ENCODE measurements at places on chromosomes 5 and 9.

- no peak for DNase-seq
These were observed 11.7 kb downstream of the CER1 start for GRCh38 chr9:14710804-14711203.

GRCh38 chr9:25813478-25813877, 135.2 kb upstream of the TUSC1 start:
- no peak for DNase-seq

DNA sequence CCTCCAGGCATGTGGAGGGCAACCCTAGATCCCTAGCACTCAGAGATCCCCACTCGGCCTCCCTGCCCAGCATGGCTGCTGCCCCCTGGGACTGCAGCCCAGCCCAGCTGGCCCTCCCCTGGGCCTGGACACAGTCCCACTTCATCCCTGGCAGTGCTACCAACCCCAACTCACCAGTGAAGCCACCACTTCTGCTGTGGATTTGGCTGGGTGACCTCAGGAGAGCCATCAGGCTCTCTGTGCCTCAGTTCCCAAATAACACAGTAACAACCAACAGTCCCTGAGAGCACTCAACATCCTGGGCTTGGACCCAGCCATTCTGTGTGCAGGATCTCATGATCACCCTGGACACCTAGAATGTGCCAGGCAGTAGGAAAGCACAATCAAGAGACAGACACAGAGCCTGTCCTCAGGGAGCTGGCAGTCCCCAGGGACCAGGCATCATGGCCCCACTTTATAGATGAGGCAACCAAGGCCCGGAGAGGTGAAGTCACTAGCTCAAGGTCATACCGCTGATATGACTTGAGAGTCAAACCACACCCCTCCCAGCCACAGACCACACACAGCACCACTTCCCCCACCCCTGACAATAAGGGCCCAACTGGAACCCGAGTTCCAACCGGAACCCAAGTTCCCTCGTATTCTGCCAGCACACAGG, 4.7 kb upstream of the PSMB7 start:
- no peak for DNase-seq

DNA sequence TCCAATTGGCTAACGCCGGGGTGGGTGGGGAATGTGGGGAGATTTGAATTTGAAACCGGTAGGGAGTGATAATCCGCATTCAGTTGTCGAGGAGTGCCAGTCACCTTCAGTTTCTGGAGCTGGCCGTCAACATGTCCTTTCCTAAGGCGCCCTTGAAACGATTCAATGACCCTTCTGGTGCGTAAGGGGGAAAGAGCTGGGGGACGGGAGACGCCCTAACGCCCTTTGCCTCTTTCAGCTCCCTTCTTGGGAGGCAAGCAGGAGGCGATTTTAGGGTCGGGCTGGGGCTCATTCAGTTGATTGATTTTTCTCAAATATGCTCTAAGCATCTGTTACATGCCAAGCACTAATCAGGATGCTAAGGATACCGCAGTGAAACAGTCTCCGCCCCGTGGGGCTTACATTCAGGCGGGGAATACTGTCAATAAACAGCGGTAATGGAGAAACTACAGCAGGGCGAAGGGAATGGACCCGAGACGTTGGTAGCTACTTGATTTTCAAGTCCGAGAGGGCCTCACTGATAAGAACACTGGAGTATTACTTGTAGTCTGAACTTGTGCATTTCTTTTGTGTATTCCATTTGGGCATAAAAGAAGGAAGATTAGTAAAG, at the start of gene HMMR:
HMMR (plus strand) TSS at position 71 of the 610 bp plus-strand sequence; CDS start at position 132, 61 bp downstream.
- DNase-seq: no peak

DNA sequence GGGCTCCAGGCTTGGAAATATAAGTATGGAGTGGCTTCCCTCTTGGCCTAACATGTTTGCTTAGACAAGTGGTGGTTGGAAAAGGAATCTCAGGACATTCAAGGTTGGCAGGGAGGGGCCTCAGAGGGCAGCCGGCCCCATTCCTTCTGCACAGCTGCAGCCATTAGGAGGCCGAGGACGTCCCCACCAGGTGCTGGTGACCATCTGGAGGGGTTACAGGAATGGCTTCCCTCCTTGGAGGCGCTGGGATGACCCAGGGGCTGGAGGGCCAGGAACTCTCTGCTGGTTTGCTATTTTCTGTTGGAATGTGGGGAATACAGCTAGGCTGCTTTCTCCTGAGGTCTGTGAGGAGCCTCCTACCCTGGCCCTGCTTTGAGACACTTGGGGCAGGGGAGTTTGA, 18.5 kb downstream of the STC2 start:
- no peak for DNase-seq

DNA sequence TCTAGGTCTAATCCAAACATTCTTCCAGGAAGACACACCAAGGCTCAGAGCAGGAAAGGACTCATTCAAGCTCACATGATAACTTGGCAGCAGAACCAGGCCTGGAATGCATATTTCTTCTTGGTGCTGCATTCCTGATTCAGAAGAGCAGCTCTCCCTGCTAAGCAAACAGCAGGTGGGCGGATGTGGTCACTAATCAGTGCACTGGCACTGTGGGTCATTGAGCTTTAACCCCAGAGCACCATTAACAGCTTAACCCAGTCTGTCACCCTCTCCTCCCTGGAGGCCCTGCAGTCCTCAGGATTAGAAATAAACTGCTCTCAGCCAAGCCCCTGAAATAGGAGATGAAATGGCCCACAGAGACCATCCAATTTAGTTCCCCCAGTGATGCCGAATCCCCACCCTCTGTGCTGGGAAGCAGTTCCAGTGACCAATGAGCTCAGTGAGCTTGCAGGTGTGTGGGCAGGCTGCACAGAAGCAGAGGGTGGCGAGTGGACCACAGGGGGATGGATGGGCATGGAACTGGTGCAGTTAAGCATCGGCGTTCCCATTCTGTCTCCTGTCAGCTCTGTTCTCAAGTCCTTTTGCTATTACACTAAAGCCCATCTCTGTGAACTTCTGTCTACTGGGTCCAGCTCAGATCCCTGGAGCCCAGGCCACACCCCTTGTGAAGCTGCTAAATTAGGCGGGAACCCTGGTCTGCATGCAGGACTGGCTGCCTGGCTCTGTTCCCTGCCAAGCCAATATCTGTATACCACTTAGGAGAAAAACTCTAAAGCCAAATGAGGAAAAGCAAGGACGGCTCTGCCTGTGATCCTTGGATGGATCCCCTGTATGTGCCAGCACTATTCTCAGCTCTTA, 16.6 kb upstream of the MEGF9 start:
- DNase-seq: no peak

- no peak for DNase-seq
These were observed 82.7 kb downstream of the HSD17B3 start for GRCh38 chr9:96219026-96219899.

- no peak for DNase-seq
These were observed 630.1 kb upstream of the KLF4 start for GRCh38 chr9:108119530-108120113.

DNA sequence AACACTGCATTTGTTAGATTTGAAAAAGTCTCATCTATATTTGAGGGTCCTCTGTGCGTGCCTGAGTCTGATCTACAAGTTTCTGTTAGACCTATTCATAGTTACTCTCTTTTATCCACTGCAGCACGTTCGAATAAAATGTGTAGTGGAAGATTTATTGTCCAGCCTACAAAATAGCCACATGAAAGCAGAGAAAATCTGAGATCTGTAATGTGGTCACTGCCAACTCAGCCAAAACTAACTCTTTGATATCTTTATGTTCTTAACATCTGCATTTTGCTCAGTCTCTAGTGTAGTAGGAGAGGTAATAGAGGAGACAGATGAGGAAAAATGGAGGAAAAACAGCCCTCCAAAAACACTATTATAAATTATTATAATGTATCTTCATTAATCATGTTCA, 354.0 kb downstream of the NPR3 start:
- DNase-seq: no peak

DNA sequence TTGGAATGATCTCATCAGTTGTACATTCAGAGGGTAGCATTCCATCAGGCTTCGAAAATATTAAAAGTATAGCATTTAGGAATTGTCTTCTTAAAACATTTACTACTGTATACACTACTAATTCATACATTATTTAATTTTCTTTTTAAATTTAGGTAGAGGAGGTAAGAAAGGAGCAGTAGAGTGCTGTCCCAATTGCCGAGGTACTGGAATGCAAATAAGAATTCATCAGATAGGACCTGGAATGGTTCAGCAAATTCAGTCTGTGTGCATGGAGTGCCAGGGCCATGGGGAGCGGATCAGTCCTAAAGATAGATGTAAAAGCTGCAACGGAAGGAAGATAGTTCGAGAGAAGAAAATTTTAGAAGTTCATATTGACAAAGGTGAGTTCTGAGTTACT, 5.2 kb downstream of the DNAJA1 start:
- DNase-seq: no peak

- DNase-seq: no peak
These were observed 496.7 kb upstream of the CDH9 start for GRCh38 chr5:27535031-27535557.

- no peak for DNase-seq
These were observed 85.8 kb downstream of the GABRB2 start for GRCh38 chr5:161460741-161461140.

- DNase-seq: no peak
These were observed 772.3 kb downstream of the MAT2B start for GRCh38 chr5:164277720-164278119.

- no peak for DNase-seq
These were observed 19.8 kb downstream of the BRD3 start for GRCh38 chr9:134047868-134048581.

DNA sequence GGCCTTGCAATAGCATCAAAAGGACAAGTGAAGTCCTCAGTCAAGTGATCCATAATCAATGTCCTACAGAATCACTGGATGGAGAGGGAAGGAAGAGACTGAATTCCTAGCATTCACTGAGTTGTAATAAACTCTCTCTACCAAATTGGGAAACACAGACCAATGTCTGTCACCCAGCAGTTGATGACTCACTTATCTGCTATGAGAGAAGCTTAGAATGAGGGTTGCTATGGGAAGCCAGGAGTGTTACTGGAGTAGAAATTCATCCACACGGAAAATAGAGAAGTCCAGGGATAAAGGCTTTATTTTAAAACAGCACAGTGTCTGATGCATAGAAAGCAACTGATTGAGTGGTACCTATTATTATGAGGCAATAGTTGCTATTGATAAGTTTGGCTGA, 407.4 kb downstream of the BRINP1 start:
- no peak for DNase-seq

GRCh38 chr9:137300567-137301080, 1.4 kb downstream of the NRARP start:
- no peak for DNase-seq

- DNase-seq: no peak
These were observed 549.1 kb downstream of the MTRR start for GRCh38 chr5:8418049-8418426.

- no peak for DNase-seq
These were observed 10.3 kb downstream of the CNOT8 start for GRCh38 chr5:154868702-154869101.

GRCh38 chr9:34570376-34570775, 19.1 kb downstream of the CNTFR start:
- DNase-seq: no peak

GRCh38 chr5:168163966-168164365, 127.5 kb upstream of the WWC1 start:
- DNase-seq: no peak

DNA sequence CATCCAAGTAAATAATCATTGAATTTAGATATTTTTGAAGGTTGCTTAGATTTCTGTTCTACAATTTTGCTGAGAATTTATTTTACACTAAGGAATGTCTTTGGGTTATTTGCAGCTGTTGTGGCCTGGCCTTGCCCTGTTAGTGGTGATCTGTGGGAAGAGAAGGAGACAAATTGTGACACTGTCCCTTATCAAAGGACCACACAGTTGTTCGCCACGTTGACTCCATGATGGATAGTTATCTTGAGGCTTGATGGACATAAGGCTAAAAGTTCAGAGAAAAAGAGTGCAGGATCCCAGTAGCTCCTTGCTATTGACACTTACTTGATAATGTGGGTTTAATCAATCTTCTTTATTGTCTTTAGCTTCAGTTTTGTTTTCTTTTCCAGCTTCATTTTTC, 186.6 kb upstream of the MEF2C start:
- DNase-seq: no peak

DNA sequence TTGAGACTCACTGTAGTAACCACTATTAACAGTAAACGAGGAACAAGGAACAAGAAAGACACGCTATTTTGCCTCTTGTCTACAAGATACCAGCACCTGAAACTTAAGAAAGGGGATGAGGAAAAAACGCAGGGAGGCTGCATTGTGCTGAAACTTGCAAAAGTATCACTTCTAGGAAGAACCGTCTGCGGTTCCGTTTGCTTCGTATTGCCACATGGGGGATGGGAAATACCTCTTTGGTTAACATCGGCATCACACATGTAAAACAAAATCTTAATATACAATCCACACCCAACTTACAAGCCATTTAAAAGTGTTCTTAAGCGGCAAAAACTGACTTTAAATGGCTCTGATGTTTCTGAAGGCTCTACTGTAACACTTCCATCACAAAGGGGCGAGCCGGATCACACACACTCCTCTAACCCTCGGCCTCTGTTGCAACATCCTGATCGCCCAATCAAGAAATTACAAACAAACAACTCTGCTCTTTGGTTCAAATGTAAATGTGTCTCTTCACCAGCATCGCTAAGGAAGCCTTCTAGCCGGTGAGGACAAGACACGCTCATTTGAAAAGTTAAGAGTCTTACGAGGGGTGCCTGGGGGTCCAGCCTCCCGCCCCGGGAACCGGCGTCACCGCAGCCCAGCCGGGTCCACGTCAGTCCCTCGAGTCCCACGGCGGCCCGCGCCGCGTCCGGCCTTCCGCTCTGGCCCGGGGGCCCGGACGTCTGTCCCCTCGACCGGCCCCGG, 621 bp downstream of the SEC16A start:
- peak; percentile 31 for DNase-seq

GRCh38 chr5:82151204-82151603, 127.0 kb downstream of the RPS23 start:
- no peak for DNase-seq

- DNase-seq: no peak
These were observed 348.6 kb upstream of the SLC24A2 start for GRCh38 chr9:20137425-20137824.

DNA sequence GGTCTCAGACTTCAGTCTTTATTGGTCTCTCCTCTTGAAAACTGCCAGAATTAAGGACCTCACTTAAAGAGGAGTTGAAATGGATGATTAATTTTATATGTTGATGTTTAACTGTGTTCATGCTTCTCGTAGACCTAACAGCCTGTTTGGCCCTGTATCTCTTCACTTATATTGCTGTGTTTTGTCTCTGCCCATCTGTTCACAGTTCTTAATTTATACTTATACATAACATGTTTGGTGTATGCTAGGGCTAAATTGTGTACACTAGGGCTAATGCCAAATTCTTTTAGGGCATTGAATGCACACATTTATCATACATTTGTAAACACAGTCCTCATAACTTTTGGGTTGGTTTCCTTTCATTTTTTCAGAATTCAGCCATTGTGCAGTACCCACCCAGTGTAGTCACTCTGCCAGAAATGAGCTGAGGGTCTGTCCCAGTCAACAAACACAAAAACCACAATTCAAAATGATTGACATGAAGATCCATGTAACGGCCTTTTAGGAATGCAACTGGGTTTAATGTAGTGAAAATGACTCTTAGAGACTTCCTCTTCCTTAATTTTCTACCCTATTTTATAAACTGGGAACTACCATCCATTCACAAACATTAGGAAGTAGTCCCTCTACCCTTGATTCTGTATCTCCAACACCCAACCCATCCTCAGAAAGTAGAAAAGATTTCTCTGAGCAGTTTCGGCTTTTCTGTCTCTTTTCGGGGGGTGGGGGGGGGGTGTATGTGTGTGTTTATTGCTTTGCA, 668.8 kb upstream of the KLF4 start:
- DNase-seq: no peak

- no peak for DNase-seq
These were observed 210.1 kb downstream of the EPB41L4A start for GRCh38 chr5:112208699-112209615.

- DNase-seq: no peak
These were observed 620.1 kb downstream of the TLE1 start for GRCh38 chr9:81069038-81069795.
